Fibroblast of skin of right biceps (primary cell): ENCODE measurements at places on chromosomes 1 and 21.
A peak's percentile ranks its signal among the peaks of the same experiment; 100 is the strongest.

DNA sequence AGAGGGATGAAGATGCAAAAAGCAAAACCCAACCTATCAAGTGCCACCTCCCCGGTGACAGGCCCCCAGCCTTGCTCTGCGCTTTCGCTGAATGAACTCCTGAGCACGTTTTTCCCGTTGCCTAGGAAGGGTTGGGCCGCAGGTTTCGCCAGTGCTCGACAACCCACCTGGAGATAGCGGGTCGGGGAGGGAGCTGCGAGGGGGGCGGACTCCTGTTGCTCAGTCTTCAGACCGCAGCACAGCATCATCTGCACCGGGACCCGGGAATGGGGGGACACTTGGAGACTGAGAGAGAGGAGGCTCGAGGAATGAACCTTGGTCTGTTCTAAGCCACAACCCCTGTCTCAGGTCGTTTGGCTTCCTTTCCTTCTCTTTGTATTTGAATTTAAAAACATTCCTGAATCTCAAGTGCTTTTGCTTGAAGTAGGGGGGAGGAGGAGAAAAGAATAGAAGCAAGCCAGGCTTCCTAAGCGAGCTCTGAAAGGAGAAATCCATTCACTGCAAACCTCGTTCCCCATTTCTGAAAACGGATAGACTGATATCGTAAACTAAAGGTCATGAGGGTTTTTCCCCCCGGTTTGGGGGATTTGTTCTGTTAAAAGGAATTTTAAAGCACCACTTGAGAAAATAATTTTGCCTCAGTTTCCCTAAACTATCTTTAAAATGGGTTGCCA lies 1.2 kb downstream of the AK5 start:
- DNase-seq, result peak; percentile 13

DNA sequence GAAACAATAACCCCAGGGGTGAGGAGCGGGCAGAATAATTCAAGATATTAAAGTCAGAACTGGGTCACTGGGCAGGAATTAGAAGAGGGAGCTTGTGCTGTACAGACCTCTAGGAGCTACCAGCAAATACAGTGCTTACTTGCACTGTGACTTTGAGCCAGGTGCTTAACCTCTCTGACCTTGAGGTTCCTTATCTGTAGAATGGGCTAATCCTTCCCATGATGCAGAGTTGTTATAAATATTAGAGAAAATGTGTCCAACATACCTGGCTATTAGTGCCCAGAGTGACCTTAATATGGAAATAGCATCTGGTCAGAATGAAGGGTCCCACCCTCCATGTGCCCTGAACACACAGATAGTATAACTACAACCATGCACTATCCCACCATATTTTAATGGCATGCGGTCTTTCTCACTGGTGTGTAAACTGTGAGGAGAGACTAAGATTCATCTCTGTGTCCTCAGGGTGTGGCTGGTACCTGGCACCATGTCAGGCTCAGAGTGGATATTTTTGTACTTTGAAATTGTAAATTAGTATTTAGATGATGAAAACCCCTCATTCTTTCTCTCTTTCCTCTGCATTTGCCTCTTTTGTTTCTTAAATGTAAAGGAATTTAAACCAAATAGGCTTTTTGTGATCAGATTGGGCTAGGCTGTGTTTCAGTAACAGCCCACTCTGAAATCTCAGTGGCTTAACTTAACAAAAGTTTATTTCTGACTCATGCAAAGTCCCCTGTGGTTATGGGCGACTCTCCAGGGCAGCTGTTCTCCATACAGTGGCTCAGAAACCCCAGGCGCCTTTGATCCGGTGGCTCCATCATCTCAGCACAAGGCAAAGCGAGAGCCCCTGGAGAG lies 60.0 kb upstream of the ROR1 start:
- peak; percentile 90 for DNase-seq

DNA sequence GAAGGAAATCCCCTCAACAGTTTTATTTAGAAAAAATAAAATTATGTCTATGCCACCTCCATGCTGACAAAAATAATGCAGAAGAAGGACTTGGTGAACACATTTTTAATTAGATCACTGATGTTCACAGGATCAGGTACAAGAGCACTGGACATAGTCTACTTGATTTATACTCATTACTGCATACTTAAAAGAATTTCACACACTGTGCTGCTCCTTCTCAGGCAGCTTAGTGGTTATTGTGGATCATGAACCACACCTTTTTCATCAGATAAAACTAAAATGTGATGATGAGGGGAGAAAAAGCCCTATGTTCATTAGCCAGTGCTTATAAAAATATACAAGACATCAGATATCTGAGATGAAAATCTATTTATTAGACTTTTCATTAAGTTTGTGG lies 103.3 kb upstream of the DPH5 start:
- no peak for DNase-seq

- DNase-seq, result no peak
Observed at GRCh38 chr1:110069404-110070281, 829 bp downstream of the ALX3 start.

DNA sequence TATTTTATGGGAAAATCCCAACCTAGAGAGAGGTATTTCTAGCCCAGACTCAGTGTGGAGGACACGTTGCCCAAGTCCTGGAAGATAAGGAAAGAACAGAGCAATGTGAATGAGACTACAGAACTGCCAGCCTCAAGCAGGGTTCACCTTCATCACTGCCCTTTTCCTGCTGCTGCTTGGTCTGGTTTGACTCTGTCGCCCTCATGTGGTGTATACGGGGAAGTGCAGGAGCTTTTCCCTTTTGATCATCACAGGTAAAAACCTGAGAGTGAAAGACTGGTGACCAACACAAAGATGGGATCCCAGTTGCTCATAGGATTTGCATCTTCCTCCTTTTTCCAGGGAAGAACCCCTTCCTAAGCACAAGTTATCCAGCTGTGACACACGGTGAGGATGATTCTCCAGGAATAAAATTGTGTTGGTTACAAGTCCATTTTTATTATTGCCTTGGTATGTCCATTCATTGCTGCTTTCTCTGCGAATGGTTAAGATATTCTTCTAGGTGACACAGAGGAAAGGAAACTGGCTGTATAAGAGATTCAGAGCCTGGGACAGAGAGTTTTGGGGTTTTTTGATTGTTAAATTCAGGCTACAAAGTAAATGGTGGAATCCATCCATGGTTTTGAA lies 89.5 kb upstream of the CD53 start:
- DNase-seq, result peak; percentile 28

DNA sequence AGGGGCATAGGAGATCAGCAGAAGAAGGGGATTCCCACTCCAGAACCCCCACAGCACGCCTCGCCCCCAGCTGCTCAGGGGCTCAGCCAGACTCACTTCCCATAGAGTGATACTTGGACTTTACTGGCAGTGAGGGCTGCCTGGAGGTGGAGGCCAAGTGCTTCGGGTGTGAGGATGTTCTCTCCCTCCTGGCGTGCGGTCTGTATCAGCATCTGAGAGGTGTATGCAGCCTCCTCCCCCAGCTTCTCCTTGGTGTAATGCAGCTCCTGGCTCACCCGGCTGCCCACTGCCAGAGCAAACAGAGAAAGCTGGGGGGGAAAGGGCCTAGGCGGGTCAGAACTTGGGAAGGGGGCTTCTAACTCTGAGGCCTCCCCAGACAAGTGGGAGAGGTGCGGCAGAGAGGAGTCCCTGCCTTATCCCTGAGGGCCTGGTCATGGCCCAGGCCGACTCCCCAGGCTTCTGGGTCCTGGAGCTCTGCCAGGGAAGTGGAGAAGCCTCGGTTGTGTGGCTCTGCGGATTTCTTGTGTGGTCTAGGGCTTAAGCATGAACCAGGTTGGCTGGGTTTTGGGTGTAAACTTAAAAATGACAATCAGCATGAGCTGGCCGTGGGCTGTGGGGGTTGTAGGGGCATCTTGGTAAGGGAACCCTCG lies 10.9 kb downstream of the PTCH2 start:
- DNase-seq, result no peak

DNA sequence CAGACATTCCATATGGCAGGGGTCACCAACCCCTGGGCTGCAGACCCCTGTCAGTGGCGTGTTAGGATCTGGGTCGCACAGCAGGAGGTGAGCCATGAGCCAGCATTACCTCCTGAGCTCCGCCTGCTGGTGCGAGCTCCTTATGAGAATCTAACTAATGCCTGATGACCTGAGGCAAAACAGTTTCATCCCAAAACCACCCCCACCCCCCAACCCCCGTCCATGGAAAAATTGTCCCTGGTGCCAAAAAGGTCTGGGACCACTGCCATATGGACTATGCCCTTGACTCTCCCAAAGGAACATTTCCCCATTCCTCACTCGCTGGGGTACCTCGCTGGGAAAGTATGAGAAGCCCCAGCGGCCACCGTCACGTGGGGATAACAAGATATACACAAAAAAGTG lies 6.4 kb upstream of the CPT2 start:
- DNase-seq, result no peak

GRCh38 chr1:57423656-57424211 lies at the start of gene DAB1:
Gene DAB1 (minus strand): TSS chr1:57424060. CDS start chr1:57291030, 133,030 bp downstream.
- peak; percentile 40 for DNase-seq

DNA sequence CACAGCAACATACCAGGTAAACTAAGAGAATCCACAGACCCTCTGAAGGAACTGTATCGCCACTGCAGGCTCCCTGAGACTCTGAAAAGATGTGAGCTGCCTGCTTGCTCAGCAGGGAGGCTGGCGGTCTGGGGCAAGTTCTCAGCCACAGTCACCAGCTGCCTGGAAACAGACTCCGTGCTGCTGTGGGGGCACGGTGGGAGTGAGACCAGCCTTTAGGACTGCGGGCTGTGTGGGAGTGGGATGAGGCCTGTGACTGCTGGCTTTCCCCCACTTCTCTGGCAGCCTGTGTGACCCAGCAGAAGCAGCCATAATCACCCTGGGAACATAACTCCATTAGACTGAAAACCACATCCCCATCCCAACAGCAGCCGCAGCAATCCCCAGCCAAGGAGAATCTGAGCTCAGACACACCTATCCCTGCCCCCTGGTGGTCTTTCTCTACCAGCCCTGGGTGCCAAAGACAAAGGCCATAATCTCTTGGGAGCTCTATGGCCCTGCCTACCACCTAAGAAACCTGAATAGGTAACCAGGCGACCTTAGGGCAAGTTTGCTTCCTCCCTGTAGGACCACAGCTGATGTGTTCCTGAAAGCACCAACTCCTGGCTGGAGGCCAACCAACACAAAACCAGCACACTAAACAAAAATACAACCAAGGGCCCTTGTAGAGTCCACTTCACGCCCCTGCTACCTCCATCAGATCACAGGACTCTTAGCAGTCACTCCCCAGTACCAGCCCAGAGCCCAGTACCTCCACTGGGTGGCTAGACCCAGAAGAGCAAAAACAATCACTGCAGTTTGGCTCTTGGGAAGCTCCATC lies 151.5 kb downstream of the SMYD3 start:
- DNase-seq, result no peak

- DNase-seq, result no peak
Observed at GRCh38 chr1:206511362-206512057, 4.2 kb downstream of the RASSF5 start.

GRCh38 chr1:111347026-111347425 lies 56.4 kb downstream of the CHIA start:
- DNase-seq, result no peak

GRCh38 chr1:91952187-91952586 lies 3.0 kb downstream of the BRDT start:
- no peak for DNase-seq

DNA sequence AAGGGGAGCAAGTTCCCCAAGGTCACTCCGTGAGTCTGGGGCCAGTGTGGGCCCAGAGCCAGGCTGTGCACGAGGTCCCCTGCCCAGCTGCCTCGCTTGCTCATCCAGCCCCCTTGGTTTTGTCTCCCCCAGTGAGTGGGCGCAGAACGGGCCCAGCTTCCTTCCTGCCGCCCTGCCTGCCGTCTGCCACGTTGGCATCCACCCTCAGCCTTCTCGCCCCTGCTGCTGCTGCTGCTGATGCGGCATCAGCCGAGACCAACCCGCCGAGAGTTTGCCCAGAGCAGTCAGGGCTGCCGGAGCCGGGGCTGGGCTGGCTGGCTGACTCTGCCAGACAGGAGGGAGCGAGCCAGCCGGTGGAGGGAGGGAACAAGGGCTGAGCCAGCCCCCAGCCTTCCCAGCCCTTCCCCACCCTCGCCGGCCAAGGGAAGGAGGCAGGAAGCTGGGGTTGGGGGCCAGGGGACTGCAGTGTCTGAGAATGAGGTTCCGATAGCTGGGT lies 31.4 kb upstream of the WASF2 start:
- no peak for DNase-seq

- peak; percentile 31 for DNase-seq
Observed at GRCh38 chr1:227317011-227317451, 1.3 kb downstream of the CDC42BPA start.

DNA sequence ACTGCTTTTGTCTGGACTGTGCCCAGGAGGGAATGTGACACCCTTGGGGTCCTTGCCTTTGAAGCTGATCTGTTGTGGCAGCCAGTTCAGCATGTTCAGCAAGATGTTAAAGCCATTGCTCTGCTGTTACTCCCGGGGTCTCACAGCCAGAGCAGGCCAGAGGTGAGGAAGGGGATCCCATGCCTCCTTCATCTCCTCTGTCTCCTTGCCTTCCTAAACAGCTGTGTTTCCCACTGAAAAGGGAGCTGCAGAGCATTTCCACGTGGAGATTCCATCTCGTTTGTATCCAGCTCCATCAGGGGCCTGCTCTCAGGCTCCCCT lies 135.8 kb upstream of the COL6A1 start:
- no peak for DNase-seq

- DNase-seq, result peak; percentile 47
Observed at GRCh38 chr1:218330043-218330623, 15.0 kb upstream of the TGFB2 start.

DNA sequence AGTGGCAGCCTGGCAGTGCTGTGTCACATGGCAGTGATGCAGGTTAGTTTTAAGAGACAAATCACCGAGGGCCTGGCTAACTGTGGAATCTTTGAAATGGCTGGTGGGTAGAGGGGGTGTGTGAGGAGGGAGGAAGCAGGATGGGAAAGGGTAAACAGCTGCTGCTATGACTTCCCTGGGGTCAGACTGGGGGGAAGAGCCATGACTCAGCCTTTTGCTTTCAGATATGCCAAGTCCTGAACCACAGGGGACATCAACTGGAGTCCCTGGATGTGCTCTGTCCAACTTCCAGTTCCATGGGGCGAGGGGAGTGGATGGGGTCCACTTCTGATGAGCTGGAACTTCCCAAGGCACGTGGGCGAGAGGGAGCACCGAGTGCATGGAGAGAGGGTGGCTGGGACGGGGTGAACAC lies 121.1 kb upstream of the ADAR start:
- DNase-seq, result peak; percentile 74

DNA sequence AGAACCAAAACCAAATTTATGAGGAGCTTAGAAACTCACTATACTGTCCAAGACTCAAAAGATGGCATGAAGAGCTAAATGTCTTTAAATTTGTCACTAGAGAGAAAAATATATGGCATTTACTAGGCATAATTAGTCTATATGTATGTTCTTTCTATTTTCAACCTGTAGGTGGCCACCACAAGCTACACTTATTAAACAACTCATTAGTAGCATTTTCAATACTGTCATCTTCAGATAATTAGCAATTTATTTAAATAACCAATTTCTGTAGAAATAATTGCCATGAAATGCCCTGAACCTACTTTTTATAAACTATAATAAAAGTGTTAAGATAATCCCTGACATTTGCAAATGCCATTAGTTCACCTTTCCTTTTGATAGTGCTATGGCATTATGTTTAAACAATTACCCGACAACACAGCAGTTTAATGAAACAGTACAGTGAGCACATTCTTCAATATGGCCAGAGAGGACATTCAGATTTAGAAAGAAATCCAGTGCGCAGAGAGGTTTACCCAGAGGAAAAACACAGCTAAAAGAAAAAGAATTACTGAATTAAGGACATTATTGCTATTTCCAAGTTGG lies 522.5 kb downstream of the PTBP2 start:
- DNase-seq, result peak; percentile 31
